ENCODE measurements at places on chromosomes 7 and 10. TPM values are rescaled to one million over a fixed set of nuclear protein-coding genes. Genes with fewer than 3 reads are reported as not detected.

Gene IFIT2
- 3.1 TPM for total RNA-seq

Gene TRPV5
- not detected for total RNA-seq

Gene PIP
- total RNA-seq, result not detected

Gene RPEL1
- 0.37 TPM for total RNA-seq

Gene SFTPA2
- total RNA-seq, result not detected

All from subcutaneous preadipocyte (primary cell).